ENCODE measurements at places on chromosomes 6 and 20.

DNA sequence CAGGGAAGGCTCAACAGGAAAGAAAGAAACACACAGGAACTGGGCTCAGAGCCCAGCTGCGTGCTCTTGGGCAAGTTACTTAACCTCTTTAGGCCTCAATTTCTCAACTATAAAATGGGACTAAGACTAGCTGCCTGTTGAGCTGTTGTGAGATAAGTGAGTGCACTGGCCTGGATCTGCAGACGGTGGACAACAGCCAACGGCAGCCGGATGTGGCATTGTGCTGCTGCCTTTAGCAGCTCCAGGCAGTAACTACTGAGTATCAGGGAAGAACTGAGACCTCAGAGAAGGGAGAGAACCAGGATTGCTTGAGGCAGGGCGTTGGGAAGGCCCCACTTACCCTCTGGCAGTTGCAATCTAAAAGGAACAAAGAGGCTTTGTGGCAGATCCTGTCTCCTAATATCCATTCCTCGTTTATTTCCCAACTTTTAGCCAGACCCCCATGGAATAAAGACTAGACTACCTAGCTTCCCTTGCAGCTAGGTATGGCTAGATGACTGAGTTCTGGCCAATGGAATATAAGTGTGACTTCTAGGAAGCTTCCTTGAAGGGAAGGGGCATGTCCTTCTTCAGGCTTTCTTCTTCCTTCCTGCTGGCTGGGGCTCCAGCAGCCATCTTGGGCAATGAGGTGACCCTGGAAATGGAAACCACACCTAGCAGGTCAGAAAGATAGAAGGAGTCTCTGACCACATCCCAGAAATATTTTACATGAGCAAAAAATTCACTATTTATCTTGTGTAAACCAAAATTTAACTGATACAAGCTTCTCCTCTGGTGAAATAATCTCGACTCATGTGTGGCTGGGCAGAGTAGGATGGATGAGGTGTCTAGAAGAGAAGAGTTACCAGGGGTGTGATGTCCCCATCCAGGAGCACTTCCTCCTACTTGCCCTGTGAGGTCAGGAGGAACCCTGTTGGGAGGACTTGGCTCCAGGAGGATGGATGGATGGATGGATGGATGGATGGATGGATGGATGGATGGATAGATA lies 67.6 kb downstream of the MRPL14 start:
- no peak for DNase-seq

GRCh38 chr6:64034291-64034690 lies 398.7 kb downstream of the PHF3 start:
- no peak for DNase-seq

DNA sequence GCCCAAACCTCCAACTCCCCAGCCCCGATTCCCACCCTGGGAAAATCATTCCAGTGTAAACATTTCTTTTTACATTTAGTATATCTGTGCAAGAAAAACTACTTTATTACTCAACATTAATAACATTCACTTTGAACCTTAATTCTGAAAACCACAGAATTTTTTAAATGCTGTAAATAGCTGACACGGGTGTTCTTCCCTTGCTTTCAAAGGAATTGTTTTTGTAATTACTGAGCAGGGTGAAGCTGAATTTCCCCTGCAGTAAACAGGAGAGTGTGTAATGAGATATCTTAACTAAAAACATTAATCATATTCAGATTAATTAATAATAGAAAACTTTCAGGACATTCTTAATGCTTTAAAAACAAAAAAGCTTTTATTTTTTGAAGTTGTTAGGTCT lies 99.3 kb upstream of the CITED2 start:
- no peak for DNase-seq

GRCh38 chr6:82017288-82017687 lies 230.3 kb downstream of the IBTK start:
- DNase-seq: no peak

GRCh38 chr6:40948570-40948969 lies 90.5 kb downstream of the UNC5CL start:
- DNase-seq: no peak

DNA sequence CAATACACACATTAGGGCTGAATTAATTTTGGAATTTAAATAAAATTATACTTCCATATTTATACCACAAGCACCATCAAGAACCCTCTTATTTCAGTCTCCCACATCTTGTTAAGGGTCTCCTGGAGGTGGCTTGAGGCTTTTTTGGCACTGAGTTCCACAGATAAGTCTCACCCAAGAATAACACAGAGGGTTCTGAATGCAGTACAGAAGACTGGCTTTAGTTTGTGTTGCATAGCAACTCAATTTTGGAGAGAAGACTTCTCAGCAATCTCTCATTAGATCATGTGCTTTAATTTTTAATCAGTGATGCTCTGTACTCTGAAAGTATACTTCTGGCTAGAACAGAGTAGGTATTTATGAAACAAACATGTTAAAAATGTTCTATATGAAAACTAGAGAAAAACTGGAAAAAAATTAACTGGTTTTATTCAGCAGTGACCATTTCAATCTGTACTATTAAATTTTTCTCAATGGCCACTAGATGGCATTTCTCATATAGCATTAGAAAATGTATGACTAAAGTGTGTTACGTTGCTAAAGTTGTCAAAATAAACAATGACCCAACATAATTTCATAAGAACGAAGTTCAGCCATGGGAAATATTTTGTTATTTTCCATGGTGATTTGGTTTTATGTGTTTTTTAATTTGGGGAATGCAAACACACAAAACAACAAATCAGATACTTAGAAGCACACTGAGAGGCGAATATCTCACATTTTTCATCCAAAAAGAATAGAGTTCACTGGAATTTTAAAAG lies 32.7 kb upstream of the MAP7 start:
- no peak for DNase-seq

GRCh38 chr6:80144753-80145315 lies 38.4 kb downstream of the BCKDHB start:
- DNase-seq: no peak

- DNase-seq: no peak
These were observed 5.6 kb upstream of the TREML4 start for GRCh38 chr6:41222513-41222912.

- no peak for DNase-seq
These were observed 610.1 kb upstream of the CDH4 start for GRCh38 chr20:60641879-60642447.

DNA sequence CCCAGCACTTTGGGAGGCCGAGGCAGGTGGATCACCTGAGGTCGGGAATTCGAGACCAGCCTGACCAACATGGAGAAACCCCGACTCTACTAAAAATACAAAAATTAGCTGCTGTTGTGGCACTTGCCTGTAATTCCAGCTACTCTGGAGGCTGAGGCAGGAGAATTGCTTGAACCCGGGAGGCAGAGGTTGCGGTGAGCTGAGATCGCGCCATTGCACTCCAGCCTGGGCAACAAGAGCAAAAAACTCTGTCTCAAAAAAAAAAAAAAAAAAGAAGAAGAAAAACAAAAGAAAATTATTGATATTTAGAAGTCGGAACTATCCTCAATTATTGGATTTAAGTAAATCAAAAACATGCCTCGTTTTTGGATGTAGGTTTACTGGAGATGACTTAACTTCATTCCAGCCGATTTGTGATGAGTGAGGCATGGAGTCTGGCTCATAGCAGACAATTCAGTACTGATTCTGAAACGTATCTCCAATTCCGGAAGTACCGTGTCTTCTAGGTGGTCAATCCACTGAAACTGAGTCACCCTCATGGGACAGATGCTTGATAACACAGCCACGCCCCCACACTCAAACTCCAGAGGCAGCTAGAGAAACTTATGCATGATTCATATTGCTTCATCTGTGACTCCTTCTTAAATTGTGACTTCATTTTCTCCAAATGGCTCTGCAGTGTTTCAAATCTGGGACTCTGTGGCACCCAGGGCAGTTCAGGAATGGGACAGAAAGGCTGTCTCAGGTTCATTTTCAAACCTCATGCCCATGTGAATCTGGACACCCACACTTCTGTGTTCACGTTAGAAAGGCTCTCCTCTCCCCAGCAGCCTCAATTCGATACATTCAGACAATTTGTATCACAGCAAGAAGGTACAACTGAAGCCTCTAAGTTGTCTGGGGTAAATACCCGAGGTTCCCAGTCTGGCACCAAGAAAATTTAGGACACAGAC lies 110.4 kb upstream of the ARMC2 start:
- no peak for DNase-seq

DNA sequence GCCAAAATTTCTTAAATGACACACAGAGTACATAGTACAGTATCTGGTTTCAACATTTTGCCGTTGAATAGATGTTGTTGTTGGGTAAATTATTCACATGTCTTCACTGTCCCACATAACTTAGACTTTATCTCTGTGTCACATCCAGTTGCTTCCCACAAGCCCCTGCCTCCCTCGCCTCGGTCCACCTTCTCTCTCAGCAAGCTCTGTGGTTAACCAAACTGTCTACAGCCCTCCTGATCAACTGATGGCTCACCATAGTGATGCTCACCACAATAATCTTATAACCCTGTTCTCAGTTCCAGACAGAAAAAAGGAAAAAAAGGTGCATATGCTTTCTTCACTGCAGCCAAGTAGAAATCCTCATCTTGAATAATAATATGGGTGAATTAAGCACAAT lies 23.0 kb downstream of the IL17F start:
- no peak for DNase-seq

DNA sequence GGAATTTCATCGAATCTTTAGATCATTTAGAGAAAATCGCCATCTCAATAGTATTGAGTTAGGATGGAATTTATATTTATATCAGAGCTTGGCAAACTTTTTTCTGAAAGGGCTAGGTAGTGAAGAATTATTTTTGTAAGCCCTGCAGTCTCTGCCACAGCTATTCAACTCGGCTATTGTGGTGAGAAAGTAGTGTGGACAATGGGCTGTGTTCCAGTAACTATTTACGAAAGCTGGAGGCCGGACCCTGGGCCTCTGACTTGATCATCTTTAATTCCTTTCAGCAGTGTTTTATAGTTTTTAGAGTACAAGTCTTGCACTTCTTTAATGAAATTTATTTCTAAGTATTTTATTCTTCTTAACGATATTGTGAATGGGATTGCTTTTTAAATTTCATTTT lies 201.5 kb downstream of the FARS2 start:
- no peak for DNase-seq

DNA sequence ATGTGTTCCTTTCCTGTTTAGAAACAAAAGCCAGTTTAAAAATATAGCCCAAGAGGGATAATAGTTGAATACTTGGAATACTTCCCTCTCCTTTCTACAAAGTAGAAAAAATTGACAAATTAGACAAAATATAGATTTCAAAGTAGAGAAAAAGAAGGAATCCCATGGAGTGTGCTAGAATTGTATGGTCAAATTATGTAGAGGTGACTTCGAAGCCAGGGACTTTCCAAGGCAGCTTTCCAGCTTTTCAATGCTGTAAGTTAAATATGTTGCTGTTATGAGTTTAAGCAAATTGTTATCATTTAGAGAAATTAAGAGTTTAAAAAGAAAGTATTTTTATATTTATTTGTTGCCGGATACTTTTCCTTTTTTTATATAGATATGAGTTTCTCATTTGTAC lies 415.5 kb upstream of the OPRM1 start:
- no peak for DNase-seq

DNA sequence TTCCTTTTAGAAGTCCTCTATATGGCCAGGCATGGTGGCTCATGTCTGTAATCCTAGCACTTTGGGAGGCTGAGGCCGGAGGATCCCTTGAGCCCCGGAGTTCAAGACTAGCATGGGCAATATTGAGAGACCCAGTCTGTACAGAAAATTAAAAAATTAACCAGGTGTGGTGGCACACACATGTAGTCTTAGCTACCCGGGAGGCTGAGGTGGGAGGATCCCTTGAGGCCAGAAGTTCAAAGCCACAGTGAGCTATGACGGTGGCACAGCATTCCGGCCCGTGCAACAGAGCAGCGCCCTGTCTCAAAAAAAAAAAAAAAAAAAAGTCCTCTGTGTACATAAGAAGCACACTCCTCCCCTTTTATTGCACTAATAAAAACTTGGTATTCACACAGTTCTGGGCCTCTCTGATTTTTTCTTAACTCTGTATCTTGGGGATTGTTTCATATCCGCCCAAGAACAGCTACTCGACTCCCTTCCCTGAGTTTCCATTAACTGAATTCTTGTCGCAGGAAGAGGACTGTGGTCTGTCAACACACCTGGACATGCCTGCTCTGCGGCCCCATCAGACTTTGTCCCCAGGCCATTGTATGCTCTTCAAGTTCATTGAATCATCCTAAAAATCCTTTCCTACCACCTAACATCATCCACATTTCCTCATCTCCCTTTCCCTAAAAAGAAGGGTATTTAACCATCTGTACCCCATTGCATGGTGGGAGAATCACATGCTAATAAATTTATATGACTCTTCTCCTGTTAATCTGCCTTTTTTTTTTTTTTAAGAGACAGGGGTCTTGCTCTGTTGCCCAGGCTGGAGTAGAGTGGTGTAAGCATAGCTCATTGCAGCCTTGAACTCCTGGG lies 25.9 kb upstream of the PPP1R3G start:
- no peak for DNase-seq

GRCh38 chr6:22928775-22929174 lies 359.4 kb downstream of the HDGFL1 start:
- DNase-seq: no peak

DNA sequence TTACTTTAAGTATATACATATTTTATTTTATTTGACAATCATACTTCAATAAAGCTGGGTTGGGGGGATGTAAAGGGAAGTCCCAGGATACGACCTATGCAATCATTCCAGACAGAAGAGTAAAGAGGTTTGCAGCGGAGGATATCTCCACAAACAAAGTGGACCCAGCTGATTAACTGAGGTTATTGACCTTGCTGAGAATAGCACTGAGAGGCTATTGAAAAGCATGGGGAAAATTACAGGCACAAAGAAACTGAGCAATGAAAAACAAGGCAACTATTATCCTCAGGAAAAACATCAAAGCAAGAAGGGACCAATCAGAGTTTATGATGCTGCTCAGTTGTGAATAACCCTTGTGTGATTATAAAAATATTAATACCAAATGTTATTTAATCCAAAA lies 32.6 kb downstream of the SERPINB1 start:
- DNase-seq: no peak

GRCh38 chr20:33211817-33212424 lies 5.2 kb upstream of the BPIFA3 start:
- no peak for DNase-seq

GRCh38 chr6:18142591-18142861 lies 12.4 kb downstream of the TPMT start:
- DNase-seq: no peak

All from stimulated activated CD8-positive, alpha-beta memory T cell treated with anti-CD3 and anti-CD28 coated beads, Interleukin-12 subunit alpha, Interleukin-12 subunit beta, amount 100 ng/mL, for 1 hour (primary cell).